Thoracic aorta (tissue), 2 donors: ENCODE measurements at places on chromosomes 1 and 21. TPM values are rescaled to one million over a fixed set of nuclear protein-coding genes. Genes with fewer than 3 reads are reported as not detected.

Gene SUSD4
- total RNA-seq: not detected

Gene AMY1C
- not detected for total RNA-seq

DNA sequence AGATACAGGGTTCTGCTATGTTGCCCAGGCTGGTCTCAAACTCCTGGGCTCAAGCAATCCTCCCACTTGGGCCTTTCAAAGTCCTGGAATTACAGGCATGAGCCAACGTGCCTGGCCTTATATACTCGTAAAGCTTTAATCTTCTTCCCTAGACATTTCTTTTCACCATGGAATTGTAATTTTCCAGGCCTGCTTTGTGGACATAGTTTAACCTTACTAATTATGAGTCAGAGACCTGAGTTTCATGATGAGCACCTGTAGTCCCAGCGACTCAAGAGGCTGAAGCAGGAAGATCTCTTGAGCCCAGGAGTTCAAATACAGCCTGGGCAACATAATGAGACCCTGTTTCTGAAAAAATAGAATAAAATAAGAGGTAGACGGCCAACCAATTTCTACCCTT lies 12.3 kb downstream of the PATJ start:
- no peak for DNase-seq

Gene CYB561D1
- 9.5 TPM for total RNA-seq

Gene HSF2BP
- total RNA-seq: not detected

Gene FMO2
- total RNA-seq: 292 TPM

Gene WNT3A
- total RNA-seq: not detected

Gene PTPRF
- total RNA-seq: 43.9 TPM

Gene PAX7
- total RNA-seq: not detected

DNA sequence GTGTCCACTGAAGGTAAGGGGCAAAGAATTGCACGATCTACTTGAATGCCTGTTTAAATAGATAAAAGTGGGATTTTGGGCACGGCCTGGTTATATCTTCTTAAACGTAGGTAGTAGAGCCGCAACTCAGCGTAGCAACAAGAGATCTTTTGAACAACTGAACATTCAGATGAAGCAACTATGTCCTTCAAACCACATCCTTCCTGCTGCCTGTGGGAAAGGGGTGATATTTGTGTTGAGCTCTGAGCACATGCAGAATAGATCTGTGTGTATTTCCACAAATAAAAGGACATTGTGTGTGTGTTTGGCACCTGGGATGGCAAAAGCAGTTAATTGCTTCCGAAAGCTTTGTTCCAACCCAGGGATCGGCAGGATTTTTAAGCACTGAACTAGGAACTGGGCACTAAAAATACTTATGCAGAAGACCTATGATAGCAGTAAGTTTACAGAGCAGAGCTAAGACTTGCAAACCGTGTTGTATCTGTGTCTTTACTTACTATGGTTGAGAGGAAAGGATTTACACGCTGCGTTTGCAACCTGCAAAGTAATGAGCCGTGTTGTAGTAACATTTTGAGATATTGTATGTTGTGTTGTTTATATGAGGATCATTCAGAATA lies 333.4 kb downstream of the CHRM3 start:
- no peak for DNase-seq

GRCh38 chr1:183214021-183214970 lies 28.2 kb downstream of the LAMC2 start:
- DNase-seq: no peak

DNA sequence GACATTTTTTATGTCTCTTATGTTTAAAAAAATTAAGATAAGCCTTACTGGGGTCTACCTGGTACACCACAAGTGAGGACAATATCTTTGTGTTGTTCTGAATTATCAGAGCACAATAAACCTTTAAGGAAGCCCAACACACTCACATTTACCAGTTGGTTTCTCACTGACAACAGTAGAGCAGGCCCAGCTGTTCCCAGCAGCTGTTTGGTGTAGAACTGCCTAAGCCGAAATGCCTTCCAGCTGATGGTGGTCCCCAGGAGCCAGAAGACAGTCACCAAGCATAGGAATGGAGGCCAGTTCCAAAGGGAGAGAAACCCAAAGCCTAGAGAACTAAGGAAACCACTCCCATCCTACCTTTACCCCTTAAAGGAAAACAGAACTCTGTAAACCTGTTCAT lies 428.6 kb upstream of the CAMK1G start:
- no peak for DNase-seq

DNA sequence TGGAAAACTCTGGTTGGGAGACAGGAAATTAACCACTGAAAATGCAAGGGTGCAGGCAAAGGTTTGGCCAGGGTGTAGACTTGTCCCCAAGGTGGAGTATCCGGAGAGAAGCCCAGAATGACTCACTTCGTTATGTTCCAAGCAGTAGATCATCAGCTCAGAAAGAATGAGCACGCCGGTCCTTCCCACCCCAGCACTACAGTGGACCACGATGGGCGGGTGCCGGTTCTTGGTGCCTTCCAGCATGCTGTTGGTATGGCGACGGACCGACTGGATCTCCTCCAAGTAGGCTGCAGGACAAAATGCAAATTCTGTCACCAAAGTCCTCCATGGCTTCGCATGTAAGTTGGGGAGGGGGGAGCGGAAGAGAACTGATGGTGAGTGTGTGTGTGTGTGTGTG lies 83.4 kb downstream of the SMYD2 start:
- no peak for DNase-seq

Gene OPRD1
- total RNA-seq: not detected
